Stimulated activated CD4-positive, alpha-beta T cell treated with anti-CD3 and anti-CD28 coated beads, Interleukin-4, amount 100 ng/mL, for 48 hours (primary cell): ENCODE measurements at places on chromosomes 2 and 18.

GRCh38 chr2:223779877-223780276, 57.5 kb downstream of the AP1S3 start:
- peak; percentile 37 for DNase-seq

DNA sequence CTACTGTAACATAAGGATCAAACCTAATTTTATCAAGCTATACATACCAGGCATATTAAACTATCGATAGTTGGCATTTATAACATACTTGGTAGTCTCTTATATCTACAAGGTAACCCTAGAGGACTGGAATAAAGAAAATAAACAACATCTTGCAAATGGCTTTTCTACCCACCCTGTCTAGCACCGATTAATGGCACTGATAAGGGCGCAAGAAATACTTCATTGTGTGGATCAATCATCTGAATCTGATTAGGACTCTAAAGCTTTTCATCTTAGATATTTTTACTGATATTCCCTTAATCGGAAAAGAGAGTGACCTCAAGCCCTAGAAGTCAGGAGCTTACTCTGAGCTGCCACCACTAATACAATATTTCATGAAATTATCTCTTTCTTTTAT, 1461.7 kb upstream of the PIK3C3 start:
- DNase-seq, result no peak

- DNase-seq, result no peak
Observed at GRCh38 chr2:174590928-174591648, 6.5 kb downstream of the WIPF1 start.

- no peak for DNase-seq
Observed at GRCh38 chr2:171584001-171584400, 61.7 kb downstream of the CYBRD1 start.

- DNase-seq, result no peak
Observed at GRCh38 chr2:5692561-5693286, 540 bp downstream of the SOX11 start.

GRCh38 chr2:74233648-74234047, 35.2 kb downstream of the MTHFD2 start:
- no peak for DNase-seq

DNA sequence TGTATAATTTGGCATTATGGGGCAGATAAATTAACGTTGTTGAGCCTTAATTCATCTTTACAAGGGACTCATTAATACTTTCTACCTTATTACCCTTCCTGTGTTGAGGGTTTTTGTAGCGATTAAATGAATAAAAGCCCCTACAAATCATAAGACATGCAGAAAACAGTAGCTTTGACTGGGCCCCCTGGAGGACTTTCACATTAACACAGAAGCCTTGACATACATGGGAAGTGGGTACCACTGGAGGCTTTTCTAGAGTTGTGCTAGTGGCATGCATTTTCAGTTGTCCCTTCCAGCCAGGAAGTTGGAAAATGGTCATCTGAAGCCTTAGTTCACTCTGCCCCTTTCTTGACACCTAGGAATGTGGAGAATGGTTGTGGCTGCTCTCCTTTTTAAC, 30.2 kb downstream of the MTA3 start:
- DNase-seq, result no peak

- DNase-seq, result no peak
Observed at GRCh38 chr2:43050866-43051265, 175.5 kb downstream of the ZFP36L2 start.

DNA sequence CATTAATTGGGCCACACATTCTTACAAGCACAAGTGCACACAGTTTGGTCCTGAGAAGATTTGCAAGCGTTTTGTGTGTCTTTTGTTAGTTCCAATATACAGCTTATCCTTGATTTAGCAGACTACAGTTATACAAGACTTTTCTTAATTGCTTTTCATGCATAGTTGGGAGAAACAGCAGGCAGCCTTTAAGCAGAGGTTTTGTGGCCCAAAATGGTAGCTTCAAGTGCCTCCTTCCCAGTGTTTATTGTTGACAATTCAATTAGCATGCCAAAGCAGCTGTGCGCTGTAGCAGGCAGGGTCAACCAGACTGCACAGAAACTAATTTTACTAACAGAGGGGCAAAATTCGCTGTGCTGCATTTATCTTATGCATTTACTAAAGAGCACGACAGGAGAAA, 47.5 kb downstream of the FRZB start:
- DNase-seq, result no peak

DNA sequence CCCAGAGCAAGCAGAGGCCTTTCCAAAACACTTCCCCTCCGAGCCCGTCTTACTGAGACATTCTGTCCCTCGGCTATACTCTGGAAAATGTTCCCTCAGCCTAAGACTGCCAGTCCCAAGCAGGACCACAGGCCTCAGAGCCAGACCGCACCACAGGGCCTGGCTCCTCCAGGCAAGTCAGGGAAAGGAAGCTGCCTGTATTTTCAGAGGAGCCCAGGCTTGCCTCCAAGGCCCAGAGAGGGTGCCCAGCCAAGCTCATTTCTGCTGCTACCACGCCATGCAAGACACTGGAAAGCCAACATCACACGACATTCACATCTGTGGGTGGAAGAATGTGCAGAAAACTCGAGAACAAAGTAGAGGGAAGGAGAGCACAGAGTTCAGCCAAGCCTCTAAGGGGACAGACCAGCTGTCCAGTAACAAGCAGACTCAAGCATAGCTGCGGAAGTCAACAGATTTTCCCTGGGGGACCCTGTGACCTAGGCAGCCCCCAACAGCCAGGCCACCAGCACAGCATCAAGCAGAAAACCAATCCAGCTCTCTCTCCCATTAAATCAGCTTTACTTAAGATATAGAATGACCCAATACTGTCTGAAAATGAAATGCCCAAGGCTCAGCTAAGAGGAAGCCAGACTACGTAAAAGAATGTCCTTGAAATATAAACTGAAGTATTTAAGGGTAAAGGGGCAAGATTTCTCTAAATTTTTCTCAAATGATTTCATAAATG, 123.9 kb downstream of the ZFP36L2 start:
- no peak for DNase-seq

- DNase-seq, result no peak
Observed at GRCh38 chr2:66000901-66001300, 434.0 kb upstream of the MEIS1 start.

DNA sequence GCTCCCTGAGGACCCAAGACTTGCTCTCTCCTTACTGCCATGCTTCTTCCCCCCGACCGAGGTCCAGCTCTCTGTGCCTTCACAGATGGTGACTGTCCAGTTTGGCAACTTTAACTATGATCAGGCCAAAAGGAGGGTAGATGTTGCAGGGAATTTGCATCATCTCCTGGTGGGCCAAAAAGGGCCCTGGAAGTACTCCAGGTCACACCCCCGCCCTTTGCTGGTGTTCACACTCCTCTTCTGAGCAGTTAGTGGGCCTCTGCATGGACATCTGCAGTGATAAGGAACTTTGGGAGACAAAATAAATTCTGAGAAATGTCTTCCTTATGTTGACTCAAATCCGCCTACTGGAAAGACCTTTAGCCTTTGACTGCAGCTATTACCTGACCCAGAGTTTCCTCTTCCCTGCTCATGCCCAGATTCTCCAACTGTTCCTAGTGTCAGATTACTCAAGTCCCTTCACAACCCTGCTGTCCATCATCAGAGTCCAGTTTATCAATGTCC, 234.4 kb downstream of the LOXHD1 start:
- no peak for DNase-seq

- no peak for DNase-seq
Observed at GRCh38 chr2:18096836-18097405, 218.5 kb downstream of the KCNS3 start.

DNA sequence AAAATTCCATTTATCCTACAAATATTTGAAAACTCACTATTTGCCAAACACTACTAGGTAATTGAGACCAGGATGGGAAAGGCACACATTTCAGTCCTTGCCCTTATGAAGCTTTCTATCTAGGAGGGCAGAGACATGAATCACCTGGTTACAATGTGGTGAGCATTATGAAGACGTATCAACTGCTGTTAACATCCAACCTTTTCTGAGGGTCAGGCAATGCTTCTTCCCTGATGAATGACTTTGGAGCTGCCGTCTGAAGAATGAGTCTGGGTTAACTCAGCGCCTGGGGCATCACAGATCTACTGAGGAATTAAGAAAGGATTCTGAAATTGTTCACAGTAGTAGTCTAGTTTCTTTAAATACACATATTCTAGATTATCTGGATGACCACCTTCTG, 62.1 kb upstream of the NOSTRIN start:
- DNase-seq, result no peak

GRCh38 chr2:138949517-138949916, 169.3 kb upstream of the NXPH2 start:
- no peak for DNase-seq

- DNase-seq, result no peak
Observed at GRCh38 chr2:20482725-20483124, 35.9 kb downstream of the RHOB start.

GRCh38 chr18:7957297-7957696, 390.2 kb downstream of the PTPRM start:
- no peak for DNase-seq

- no peak for DNase-seq
Observed at GRCh38 chr2:109185338-109185737, 56.3 kb downstream of the SH3RF3 start.

DNA sequence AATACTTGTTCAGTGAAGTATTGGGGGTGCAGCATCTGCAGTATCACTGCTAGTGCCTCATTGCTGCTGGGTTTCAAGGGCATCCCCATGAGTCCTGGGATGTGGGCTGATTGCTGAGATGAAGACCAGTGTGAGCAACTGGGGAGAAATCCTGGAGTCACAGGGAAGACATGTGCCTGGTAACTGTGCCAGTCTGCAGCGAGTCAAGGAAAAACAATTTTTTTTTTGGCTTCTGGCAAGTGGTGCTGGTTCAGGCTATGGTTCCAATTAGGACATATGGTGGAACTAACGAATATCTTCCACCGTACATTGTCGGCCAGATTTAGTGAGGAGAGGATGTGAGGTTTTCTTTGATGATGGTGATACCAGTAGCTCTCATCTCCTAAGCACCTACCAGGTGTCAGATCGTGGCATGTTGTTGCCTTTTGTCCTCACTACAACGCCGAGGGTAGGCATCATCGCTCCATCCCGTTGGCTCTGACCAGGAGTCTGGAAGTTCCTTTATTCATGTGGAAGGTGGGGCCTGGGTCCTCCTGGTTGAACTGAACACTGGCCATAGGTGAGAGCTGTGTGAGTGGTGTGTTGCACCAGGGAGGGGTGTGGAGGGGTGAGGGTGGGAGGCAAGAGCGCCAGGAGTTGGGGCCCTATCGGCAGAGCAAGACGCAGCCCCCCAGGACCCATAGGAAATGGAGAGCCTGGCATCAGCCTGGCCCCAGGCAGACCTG, 118.0 kb upstream of the HS6ST1 start:
- no peak for DNase-seq

DNA sequence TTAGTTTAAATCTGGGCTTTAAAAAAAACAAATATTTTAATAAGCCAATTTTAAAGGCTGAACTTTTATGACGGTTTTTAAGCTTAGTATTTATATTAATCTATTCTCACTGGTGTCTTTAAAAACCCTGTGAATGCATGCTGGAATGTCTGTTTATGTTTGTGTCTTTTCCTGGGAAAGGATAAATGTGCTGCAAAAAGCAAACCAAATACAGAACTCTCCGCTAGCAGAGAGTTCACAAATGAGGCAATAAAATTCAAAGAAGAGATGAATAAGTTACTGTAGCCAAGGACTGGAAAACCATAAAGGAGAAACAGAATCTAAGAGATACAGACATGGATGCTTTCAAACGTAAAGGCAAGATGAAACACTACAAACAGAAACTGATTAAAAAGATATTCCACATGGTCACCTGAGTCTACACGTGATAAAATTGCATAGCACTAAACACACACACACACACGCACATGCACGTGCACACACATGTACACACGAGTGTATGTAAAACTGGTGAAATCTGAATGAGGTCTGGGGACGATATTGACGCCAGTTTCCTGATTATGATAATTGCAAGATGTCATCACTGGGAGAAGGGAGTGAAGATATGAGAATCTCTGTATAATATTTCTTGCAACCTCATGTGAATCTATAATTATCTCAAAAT, 4.5 kb downstream of the TWIST2 start:
- no peak for DNase-seq

GRCh38 chr18:47737198-47737830, 193.1 kb downstream of the SMAD2 start:
- DNase-seq, result no peak

GRCh38 chr2:56613920-56614319, 430.1 kb downstream of the CCDC85A start:
- DNase-seq, result no peak

GRCh38 chr2:101474731-101475384, at the start of gene RFX8:
RFX8 (minus strand) TSS chr2:101475112; CDS start chr2:101466848, 8,264 bp downstream.
- peak; percentile 40 for DNase-seq

DNA sequence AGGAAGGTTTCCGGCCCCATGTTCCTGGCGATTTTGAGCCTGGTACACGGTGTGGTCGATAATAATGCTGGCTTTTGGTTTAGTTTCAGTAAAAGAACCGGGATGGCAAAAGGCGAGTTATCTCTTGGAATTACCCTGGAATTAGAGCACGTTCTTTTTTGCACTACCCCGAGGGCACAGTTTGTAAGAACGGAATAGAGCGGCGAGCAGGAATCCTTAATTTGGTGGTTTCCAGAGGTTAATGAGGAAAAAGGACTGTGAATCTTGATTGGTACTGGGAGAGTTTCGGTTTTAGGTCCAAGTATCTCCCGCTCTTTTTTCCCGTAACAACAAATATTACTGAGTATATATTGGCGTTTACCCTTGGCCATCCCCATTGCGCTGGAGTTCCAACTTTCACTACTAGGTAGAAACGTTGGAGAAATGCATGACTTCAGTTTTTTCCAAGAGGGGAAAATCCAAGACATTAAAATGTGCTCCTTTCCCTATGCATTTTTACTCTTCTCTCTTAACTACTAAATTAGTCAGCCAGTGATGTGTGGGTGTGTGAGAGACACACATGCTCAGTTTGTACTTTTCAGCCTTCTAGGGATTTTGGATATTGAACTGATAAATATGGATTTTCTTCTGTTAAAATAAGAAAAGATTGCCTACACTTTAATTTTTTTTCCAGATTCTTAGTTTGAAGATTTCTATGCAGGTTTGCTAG, 160.8 kb downstream of the AGPS start:
- no peak for DNase-seq

GRCh38 chr18:11310476-11311086, 161.2 kb upstream of the PIEZO2 start:
- peak; percentile 23 for DNase-seq

GRCh38 chr2:240629968-240630770, 4.9 kb downstream of the GPR35 start:
- DNase-seq, result no peak

- peak; percentile 72 for DNase-seq
Observed at GRCh38 chr2:30147715-30148610, 1.2 kb downstream of the YPEL5 start.
